ENCODE measurements at places on chromosomes 3 and 15.
A peak's percentile ranks its signal among the peaks of the same experiment; 100 is the strongest.

- no peak for DNase-seq
Observed at GRCh38 chr15:57036352-57036751, 117.9 kb downstream of the TCF12 start.

GRCh38 chr3:169334991-169335390 is 328.5 kb downstream of the MECOM start:
- DNase-seq: no peak

- no peak for DNase-seq
Observed at GRCh38 chr3:148329481-148330235, 368.0 kb upstream of the AGTR1 start.

GRCh38 chr15:28942046-28942445 is 56.3 kb downstream of the APBA2 start:
- no peak for DNase-seq

DNA sequence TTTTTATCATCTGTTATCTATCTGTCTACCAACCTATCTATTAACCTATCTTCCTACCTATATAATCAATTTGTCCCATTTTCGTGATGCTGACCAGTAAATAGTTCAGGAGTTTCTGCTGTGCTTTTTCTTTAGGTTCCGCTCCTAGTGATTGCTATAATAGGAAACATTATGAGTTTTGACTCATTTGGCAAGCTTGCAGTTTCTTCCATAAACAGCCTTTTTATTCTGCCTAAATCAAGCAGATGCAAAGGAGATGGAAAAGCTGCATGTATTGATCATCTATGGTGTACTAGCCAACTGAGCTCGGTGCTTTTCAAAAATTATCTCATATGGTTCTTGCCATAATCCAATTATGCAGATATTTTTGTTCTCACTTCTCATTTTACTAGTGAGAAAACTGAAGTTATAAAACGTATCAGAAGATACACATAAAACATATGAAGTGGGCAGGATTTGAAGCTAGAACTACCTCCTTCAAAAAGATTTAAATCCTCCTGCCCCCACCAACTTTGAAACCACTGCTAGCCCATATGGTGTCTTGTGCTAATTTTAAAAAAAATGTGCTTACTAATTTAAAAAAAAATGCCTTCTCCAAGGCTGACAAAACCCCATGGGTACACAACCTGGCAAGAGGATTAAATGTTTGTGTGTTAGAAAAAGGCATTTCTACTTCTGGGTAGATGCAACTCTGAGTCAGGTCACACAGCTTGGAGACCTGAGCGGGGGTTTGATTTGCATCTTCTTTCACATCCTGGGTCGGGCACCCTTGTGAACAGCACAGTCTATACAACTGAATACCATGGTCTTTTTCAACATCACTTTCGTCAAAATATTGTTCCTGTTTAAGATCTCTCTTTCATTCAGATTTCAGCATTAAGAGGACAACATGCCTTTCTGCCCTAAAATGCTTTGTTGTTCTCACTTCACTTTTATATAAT is 267.0 kb downstream of the CHL1 start:
- no peak for DNase-seq

- DNase-seq: no peak
Observed at GRCh38 chr15:70479785-70480184, 283.6 kb downstream of the UACA start.

DNA sequence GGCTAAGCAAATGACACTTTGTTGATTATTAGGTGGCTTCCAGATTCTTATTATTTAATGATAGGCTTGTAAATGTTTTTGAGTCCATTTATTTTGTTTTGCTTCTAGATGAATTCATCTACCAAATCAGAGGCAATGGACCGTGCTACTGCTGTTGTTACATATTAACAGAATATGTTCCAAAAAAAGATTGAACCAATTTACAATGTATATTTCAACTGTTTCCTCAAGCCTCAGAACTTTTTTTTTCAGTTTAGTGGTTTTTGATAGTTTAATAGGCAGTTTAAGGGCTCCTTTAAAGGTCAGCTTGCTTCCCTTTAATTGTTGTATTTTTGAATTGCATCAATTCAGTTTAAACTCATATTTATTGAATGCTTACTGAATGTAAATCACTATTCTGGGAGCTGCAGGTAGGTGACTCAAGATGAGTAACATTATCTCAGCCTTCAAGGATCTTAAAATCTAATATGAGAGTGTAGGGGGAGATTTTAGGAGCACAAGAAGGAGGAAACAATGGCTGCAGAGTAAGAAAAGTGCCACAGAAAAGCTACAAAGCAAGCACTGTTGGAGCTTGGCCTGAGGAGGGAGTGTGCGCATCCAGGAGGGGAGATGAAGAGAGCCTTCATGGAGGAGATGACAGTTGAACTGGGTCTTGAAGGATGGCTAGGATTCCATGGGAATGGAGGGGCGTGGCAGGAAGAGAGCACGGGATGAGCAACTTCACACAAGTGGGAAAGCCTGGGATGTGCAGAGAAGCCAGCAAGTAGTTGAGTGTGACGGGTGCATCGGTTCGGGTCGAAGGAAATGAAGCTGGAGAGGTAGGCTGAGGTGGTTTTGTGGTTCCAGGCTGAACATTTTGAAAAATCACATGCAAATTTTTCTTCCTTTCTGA is 14.7 kb downstream of the MAP2K1 start:
- no peak for DNase-seq

GRCh38 chr3:193805448-193805847 is 212.4 kb downstream of the OPA1 start:
- DNase-seq: peak; percentile 51

DNA sequence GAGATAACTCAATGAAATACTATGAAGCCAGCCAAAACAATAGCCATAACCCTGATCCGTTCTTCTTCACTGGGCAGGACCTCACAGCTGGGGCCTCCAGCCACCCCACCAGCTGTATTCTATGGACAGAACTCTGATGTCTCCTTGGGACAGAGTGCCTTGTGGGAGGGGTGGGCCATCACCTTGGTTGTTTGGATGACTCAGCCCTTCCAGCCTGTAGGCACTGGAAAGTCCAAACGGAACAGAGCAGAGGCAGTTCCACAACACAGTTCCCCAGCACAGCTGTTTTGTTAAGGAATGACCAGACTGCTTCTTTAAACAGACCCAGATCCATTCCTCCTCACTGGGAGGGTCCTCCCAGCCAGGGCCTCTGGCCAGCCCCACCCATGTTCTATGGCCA is 31.9 kb upstream of the ZBED2 start:
- DNase-seq: no peak

- peak; percentile 92 for DNase-seq
Observed at GRCh38 chr3:136350132-136350531, 100.0 kb downstream of the PCCB start.

DNA sequence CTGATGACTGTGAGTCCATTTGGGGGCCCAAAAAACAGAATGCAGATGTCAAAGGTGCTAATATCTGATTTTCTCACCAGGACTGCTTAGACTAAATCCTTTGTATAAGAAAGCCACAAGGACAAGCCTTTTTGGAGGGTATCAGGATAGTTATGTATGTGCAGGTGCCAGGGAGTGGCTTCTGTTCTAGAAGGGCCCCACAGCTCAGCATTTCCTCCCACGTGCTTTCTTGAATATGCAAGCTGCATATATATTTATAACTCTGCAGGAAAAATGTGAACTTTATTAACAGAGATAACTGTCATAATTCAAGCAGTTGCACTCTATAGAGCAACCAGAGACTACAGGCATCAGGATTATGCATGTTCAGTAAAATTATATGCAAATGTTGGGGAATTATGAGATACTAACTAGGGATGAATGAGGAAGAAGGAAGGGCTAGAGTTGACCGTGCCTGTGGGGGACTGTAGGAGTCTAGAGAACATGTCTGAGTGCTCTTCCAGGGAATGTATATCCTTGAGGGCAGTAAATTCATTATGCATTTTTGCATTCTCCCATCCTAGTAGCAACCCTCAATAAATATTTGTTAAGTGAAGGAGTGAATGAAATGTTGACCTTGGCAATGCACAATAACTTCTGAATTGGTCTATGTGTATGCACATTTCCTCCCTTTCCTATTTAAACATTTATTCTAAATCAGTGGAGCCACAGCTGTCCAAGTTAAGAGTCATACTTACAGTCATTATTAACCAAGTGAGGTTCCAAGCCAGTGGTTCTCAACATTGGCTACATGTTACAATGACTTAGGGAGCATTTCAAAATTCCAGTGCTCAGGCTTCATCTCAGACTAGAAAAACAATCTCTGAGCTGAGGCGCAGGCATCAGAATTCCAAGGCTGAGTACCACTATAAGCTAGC is 94.8 kb upstream of the ANKRD28 start:
- DNase-seq: peak; percentile 24

GRCh38 chr3:11661052-11661656 is 17.4 kb upstream of the VGLL4 start:
- no peak for DNase-seq

DNA sequence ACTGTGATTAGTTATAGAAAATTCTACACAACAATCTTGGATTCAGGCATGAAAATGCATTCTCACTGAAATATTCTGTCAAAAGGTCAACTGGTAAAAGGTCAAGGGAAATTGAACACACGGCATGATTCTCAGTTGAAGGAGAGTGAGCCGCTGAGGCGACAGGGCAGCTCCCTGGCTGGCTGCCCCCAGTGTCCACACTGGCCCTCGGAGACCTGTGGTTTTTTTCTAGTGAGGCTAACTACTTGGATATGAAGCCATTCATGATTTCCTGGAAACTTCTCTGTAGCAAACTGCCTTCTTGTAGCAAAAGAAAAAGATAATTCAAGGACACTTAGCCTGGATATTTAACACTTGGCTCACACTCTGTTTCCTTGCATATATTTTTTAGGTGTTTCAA is 37.2 kb downstream of the AADACL2 start:
- DNase-seq: no peak

GRCh38 chr3:43348852-43349574 is 62.7 kb downstream of the SNRK start:
- DNase-seq: no peak

DNA sequence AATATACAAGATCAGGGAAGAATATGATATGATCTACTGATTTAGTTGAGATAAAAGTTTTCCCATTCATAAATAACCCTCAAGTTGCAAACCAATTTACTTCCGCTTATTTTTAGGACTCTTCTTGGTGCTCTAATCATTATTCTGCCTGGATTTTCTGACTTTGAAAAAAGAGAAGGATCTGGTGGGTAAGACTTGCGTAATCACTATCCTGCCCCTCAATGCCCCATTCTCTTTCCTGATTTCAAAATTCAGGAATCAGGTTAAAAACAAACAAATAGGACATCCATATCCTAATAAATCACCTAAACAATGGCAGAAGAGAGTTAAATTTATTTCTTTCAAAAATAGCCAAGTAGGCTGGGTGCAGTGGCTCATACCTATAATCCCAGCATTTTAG is 127.5 kb downstream of the CLASP2 start:
- no peak for DNase-seq

GRCh38 chr15:27638958-27639357 is 460.2 kb downstream of the OCA2 start:
- DNase-seq: no peak

DNA sequence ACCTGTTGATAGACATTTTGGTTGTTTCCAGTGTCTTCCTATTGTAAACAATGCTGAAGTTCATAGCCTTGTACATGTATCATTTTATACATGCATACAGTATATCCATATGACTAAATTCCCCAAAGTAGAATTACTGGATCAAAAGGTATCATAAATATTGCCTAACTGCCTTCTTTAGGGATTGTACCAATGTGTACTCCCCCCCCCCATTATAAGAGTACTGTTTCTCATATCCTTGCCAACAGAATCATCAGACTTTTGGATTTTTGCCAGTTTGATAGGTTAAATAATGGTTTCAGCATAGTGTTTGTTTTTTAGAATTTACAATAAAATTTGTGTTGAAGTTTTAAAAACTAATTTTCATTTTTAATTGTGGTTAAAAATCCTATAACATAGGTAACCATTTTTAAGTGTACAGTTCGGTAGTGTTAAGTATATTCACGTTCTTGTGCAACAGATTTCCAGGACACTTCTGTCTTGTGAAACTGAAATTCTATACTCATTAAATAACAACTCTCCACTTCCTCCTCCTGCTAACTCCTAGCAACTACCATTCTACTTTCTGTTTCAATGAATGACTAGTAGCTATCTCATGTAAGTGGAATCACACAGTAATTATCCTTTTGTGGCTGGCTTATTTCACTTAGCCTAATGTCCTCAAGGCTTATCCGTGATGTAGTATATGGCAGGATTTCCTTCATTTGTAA is 30.8 kb upstream of the MAP3K13 start:
- peak; percentile 39 for DNase-seq

DNA sequence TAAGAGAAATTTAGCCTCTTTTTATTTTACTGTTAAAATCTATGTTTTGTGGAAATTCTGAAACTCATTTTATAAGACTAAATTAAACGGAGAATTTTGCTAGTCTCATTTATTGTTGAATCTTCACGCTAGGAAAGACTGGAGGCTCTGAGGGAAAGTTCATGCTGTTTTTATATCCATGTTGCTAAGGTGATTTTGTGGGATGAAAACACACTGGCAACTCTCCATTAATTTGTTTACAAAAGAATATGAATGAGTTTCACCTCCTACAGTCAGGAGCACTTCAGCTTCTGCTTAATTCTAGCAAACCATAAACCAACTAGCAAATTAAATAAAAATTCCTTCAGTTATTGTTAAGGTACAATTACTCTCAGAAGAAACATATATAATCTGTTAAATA is 195.4 kb downstream of the RAP2B start:
- DNase-seq: no peak

DNA sequence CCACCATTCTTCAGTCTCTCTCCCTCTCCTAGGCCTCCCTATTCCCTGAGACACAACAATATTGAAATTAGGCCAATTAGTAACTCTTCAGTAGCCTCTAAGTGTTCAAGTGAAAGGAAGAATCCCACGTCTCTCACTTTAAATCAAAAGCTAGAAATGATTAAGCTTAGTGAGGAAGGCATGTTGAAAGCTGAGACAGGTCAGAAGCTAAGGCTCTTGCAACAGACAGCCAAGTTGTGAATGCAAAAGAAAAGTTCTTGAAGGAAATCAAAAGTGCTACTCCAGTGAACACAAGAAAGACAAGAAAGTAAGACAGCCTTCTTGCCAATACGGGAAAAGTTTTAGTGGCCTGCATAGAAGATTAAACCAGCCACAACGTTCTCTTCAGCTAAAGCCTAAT is 41.3 kb downstream of the PPM1L start:
- no peak for DNase-seq

Measured in AG04450 (cell line).